ENCODE measurements at places on chromosomes 5 and 9.

DNA sequence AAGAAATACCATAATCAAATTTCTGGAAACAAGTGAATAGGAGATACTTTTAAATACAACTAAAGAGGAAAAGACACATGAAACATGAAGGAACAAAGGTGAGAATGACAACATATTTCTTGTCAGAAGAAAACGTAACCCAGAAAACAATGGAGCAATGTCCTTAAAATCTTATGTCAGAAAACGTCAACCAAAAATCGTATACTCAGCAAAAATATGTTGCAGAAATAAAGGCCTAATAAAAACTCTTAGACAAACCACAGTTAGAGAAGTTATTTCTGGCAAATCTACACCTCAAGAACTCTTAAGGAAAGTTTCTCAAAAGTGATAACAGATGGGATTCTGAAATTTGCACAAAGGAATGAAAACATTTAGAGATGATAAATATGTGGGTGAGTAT lies 66.3 kb upstream of the FBXL7 start:
- DNase-seq = no peak

- no peak for DNase-seq
Measured at GRCh38 chr5:11268891-11269290, 507.9 kb upstream of the DAP start.

- no peak for DNase-seq
Measured at GRCh38 chr5:45521067-45521466, 175.1 kb downstream of the HCN1 start.

- DNase-seq = no peak
Measured at GRCh38 chr5:157523976-157524375, 51.6 kb downstream of the ADAM19 start.

DNA sequence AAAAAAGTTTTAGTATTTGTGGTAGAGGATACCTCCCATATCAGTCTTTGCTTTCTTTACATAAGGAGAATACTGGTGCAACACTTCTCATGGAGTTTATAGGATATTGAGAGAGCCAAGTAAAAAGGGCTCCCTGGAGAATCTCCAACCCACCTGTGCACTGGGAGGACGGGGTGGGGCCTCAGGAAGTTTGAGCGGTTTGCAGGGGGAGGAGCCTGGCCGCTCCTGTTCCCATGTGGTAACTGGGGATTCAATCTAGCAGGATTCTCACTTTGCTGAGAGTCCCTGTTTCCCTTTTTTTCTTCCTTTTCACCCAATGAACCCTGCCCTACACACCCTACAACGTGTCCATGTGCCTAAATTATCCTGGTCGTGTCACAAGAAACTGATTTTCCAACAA lies 82.8 kb downstream of the APTX start:
- DNase-seq = no peak

DNA sequence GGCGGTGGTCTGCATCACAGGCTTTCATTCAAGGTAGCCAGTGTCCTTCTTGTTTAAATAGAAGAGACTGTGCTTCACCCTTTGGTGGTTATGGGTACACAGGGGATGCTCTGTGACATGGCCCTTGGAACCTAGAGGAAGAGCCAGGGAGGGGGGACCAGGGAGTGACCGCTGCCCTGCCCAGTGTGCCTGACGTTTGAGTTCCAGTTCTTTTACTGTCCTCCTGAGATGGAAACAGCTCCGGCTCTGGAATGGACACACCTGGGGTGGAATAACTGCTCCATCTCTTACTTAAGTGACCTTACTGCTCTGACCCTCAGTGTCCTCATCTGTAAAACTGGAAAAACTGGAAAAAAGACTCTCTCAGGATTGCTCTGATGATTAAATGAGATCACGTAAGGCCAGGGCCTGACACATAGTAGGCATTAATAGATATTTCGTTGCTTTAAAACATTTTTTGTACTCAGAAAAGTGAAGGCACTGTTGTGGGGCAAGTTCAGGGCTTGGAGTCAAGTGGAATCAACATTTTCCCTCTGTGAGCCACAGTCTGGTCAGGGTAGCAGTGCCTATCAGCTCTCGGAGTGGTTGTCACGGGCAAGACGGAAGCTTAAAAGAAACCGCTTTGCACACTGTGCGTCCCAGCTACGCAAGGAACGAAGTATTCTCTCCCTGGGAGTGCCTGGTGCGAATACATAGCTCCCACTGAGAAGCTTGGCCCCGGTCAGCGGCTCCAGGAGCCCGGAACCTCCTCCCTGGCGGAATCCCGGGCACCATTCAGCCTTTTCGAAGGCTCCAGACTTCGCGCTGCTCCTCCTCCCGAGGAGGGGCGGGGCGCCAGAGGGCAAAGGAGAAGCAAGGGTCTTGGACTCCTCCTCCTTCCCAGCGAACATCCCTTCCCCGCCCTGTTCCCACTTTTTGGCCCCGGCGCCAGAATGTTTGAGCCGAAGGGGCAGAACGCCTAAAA lies 5.8 kb downstream of the POU4F3 start:
- no peak for DNase-seq

- DNase-seq = no peak
Measured at GRCh38 chr5:71891856-71892255, 172.8 kb downstream of the CARTPT start.

GRCh38 chr5:153542536-153542935 lies 52.1 kb downstream of the GRIA1 start:
- no peak for DNase-seq

DNA sequence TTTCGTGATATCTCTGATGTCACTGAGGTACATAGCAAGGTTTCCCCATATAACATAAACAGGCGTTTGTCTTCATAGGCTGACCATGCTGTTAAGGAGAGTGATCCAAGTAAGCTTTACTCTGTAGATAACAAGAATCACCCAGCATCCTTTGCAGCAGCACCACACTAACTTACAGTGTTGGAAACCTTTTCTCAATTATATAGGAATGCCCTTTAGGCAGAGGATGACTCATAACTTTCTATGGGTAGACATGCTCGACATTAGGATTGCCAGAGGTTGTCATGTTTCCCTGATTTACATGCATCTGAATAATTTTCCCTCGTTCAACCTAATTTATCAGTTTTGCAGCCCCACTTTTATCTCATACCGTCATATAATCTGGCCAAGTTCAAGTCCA lies 870.0 kb upstream of the CDH9 start:
- DNase-seq = no peak

DNA sequence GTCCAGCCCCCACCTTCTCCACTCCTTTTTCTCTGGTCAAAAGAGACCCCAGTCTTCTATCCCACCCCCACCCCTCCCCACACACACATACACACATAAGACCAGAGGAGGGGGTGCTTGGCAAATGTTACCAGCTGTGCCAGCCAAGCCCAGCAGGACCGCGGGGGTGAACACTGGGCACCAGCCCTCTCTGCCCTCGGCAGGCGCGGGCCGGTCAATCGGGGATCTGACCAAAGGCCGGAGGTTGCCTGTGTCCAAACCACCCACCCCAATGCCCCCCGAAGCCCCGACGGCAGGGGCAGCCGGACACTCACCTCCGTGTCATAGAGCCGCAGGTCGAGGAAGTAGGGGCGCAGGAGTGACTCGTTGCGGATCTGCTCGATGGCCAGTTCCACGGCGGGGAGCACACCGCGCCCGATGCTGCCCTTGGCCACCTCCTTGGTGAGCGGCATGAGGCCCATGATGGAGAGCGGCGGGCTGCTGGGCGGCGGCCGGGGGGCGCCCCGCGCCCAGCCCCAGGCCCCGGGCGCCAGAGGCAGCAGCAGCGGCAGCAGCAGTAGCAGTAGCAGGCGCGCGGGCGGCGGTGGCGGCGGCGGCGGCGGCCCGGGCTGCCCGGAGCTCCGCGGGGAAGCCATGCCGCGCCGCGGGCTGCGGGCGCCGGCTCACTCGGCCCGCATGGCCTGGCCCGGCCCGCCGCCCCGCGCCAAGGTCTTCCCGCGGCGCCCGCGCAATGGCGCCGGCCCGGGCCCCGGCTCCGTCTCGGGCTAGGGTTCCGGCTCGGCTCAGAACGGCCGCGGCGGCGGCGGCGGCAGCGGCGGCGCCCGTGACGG lies 417 bp downstream of the GABBR2 start:
- DNase-seq = no peak

DNA sequence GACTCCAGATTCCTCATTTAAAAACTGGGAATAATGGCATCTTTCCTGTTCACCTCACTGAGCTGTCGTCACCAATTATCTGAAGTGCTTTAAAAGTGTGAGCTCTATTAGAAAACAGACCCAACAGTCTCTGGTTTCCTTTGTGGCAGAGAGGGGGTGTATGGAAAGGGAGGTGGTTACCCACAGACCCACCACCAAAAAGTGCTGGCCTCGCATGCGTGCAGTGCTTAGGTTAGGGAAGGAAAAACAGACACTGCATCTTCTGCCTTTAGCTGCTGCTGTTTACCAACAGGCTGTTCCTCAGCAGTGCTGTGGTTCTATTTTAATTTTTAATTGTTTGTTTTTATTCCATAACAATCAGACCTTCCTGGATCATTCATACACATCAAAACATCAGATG lies 249.6 kb downstream of the PIK3R1 start:
- DNase-seq = no peak

- peak; percentile 9 for DNase-seq
Measured at GRCh38 chr5:150000990-150001659, 586 bp downstream of the HMGXB3 start.

DNA sequence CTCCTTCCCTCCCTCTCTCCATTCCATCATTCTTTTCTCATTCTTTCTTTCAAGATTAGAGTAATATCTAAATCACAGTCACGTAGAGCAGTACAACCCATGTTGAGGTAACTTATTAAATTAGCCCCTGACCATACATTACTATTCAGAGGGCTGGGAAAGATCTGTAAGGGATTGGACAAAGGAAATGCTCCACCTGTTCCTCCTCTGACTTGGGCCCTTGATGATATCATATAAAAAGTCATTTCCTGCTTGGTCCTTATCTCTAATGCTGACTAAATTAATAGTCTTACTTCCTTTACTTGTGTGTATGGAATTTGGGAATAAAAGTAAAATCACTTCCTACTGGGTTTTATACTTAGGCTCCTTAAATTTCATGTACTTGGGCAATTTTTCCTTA lies 40.8 kb downstream of the SNX18 start:
- DNase-seq = no peak

- DNase-seq = no peak
Measured at GRCh38 chr9:109258481-109259302, 62.2 kb downstream of the EPB41L4B start.

GRCh38 chr5:14108170-14108996 lies 34.8 kb upstream of the TRIO start:
- DNase-seq = no peak

DNA sequence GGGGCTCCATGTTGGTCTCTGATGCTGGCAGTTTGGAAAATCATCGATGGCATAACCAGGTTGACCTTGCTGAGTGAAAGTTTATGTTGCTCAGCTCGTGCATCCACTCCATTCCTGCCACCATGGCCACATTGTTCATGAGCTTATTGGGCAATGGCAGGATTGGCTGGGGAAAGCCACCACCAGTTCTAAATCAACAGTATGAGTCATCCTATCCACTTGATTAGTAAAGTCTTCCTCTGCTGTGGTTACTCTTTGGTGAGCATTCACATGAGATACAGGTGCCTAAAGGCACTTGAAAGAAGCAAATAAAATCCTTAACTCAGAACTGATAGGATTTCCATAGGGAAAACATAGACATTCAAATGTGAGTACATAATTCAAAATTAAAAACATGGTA lies 131.8 kb upstream of the FBN2 start:
- no peak for DNase-seq

DNA sequence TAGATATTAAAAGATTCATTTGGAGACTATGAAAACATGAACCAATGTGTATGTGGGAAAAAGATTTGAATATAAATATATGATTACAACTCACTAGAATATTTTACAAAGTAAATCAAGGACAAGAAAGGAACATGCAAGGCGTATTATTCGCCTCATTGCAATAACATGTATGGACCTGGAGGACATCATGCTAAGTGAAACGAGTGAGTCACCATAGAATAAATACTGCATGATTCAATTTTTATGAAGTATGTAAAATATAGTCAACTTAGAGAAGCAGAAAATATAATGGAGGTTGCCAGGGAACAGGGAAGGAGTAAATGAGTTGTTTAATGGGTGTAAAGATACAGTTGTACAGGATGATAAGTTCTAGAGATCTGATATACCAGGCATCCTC lies 4.9 kb downstream of the TXNDC8 start:
- DNase-seq = no peak

DNA sequence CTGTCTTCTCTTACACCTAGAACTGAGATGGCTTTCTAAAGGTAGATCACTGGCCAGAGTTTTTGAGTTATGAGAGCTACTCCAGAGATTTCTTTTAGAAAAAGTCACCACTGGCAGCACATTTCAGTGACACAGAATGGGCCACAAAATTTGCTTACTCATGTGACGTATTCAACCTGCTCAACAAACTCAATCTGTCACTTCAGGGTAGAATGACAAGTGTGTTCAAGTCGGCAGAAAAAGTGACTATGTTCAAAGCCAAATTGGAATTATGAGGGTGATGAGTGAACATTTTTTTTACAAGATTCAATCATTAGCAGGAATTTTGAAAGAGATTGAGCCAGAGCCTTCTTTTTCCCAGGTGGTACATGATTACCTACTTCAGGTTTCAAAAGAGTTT lies 46.5 kb downstream of the TAF11L14 start:
- no peak for DNase-seq

- DNase-seq = no peak
Measured at GRCh38 chr5:129244478-129244877, 149.9 kb downstream of the ISOC1 start.

DNA sequence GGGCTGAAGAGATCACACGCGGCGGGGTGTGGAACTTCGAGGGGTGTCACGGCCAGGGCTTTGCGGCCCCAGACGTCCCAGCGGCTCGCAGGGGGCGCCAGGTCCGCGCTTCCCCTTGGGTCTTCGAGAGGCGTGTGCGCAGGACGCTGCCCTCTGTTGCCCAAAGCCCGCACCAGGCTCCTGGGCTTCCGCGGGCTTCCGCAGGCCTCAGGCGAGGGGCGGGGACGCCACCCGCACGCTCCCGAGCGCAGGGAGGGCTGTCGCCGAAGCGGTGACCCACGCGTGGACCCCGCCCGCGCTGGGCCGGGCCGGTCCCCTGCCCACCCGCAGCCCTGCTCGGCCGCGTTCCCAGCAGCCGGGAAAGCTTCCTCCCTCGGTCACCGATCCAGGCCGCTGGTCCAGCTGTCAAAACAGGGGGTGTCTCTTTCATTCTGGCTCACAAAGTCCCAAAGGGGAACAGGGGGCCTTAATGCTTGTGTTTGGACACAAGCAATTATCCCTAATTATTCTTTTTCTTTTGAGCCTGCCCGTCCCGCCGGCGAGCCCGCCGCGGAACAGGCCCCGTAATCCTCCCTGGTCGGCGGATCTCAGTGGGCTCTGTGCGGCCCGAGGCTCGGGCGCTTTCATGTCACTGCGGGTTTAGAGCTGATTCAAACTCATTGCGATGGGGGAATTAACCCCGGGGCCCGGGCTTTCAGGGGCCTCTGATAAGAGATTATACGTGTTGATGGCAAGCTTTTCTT lies 60.6 kb downstream of the TMEM174 start:
- no peak for DNase-seq

GRCh38 chr5:99176186-99176585 lies 247.4 kb upstream of the CHD1 start:
- no peak for DNase-seq
